ENCODE measurements at places on chromosomes 13 and 19.

GRCh38 chr13:107296804-107297203 lies 728.9 kb upstream of the ARGLU1 start:
- H3K4me1 ChIP-seq: no peaks in the 10 kb centered on the region
- H3K4me3 ChIP-seq: no peak overlapping the region
- no peak for DNase-seq
- H3K36me3 ChIP-seq: no peaks in the 10 kb centered on the region
- no peak overlapping the region for H3K27ac ChIP-seq

GRCh38 chr13:44487989-44488388 lies 88.1 kb downstream of the TSC22D1 start:
- no peak overlapping the region for H3K27ac ChIP-seq
- H3K36me3 ChIP-seq: no peaks in the 10 kb centered on the region
- no peak for DNase-seq
- no peaks in the 10 kb centered on the region for H3K27me3 ChIP-seq
- no peaks in the 10 kb centered on the region for H3K4me1 ChIP-seq

DNA sequence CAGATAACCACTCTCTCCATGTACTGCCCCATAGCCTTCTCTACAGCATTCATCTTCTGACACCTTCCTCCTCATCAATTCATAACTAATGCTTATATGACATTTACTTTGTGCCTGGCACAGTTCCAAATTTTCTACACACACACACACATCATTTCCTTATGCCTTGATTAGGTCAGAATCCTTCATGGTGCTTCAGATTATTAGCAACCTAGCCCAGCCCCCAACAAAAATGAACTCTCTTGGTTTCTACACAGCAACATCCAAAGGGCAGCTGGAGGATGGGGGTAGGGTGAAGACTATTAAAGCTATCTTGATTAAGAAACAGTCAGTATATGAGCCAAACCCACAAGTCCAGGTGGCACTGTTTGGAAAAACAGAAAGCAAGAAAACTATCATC lies 3.7 kb downstream of the RUBCNL start:
- H3K36me3 ChIP-seq: no peaks in the 10 kb centered on the region
- H3K4me1 ChIP-seq: peaks cover 13% of the 10 kb centered on the region
- H3K27ac ChIP-seq: no peak overlapping the region
- H3K4me3 ChIP-seq: no peak overlapping the region
- no peaks in the 10 kb centered on the region for H3K27me3 ChIP-seq

DNA sequence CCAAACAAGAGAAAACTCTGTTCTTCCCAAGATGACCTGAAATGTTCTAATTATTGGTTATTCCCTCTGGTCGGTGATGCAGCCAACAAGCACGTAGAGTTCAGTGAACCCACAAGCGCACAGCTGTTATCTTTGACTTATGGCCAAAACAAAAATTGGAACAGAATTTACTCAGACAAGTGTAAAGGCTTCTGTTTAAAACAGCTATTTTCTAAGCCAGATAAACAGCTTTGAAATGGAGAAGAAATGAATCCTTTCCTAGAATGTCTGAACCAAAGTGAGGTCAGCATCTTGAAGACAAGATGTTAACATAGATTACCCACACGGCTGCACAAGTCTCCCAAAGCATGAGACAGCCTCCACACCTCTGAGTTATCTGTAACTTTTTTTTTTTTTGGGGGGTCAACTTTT lies 669.2 kb downstream of the DIAPH3 start:
- no peaks in the 10 kb centered on the region for H3K27me3 ChIP-seq
- H3K4me1 ChIP-seq: peaks cover 6% of the 10 kb centered on the region
- no peak overlapping the region for H3K27ac ChIP-seq

DNA sequence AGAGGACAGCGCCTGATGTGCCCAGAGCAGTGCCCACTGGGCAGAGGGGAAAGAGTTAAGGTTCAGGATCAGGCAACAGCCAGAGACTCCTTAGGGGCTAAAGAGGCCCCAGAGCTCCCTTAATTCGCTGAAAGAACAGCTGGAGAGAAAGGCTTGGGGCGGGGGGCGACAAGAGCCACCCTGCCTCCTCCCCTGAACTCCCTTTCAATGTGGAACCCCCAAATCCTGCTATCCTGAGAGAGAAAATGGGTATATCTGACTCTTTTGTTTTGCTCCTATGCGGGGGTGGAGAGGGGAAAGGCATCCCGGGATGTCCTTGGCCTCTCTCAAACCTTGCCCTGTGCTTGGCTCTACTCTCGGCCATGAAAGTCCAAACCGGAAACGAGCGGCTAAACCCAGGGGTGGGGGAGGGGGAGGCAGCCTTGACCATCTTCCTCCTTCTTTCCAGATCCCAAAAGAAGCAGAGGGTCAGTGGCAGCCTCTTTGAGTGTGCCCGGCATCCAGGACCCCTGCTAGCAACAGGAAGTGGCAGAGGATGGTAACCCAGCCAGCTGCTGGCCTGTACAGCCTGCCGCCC lies 4.7 kb downstream of the PRKACA start:
- no peak for DNase-seq
- peaks cover 69% of the 10 kb centered on the region for H3K4me1 ChIP-seq
- peak overlapping the region; percentile 85 for H3K27ac ChIP-seq

DNA sequence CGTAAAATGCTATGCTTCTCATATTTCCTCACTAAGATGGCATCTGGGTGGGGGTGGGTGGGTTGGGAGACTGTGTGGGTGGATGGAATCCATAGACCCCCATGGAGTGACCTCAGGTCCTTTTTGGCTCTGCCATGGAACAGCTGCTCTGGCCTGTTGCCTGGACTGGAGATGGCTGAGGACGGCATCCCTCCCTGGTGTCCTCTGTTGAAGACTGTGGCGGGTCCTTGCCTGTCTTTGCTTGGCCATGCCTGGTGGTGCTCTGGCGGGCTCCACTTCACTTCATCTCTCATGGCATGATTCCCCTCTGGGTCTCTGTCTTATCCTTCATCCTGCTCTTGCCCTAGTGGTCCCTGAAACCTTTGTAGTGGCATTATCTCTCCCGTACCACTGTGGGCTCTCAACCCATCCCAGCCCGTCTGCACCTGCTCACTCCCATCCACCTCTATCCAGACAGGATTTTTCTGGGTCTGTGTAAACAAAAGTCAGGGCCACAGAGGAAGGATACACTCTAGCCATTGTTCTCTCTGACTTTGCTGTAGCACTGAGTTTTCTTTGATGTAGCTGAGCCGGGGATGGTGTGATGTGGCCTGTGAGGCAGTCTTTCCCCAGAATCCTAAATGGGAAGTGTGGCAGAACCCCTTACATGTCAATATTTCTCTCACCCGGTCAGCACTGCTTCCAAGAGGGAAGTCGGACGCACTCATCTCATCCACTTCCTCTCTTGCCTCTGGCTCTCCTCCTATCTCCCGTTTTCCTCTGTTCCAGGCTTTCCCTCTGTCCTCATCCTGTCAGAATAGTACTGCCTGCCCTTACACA lies 36.1 kb downstream of the WDFY2 start:
- no peak for DNase-seq
- no peaks in the 10 kb centered on the region for H3K36me3 ChIP-seq
- H3K27me3 ChIP-seq: no peaks in the 10 kb centered on the region
- peak overlapping the region; percentile 21 for H3K27ac ChIP-seq
- no peak overlapping the region for H3K4me3 ChIP-seq

GRCh38 chr13:111327730-111328573 lies 7.5 kb downstream of the TEX29 start:
- DNase-seq: peak; percentile 58
- H3K4me3 ChIP-seq: no peak overlapping the region
- H3K36me3 ChIP-seq: no peaks in the 10 kb centered on the region
- H3K27ac ChIP-seq: no peak overlapping the region
- H3K4me1 ChIP-seq: no peaks in the 10 kb centered on the region

DNA sequence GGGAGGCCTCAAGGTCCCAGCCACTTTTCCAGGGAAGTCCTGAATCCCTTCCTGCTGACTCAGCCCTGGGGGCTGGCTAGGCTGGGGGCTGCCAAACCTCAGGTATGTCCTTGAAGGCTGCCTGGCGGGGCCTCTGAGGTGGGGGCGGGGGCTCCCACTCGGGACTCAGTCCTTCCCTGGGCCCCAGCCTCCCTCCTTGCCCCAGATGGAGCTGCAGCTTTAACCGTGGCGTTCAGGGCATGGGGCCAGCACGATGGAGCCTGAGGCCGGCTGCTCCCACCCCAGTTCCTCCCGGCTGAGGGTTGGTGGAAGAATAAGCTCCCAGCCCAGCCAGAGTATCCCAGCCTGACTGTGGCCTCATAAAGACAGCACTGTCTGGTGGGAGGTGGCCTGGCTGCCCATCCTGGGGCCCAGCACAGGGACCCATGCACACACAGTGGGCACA lies 12.4 kb downstream of the CILP2 start:
- H3K4me1 ChIP-seq: peaks cover 6% of the 10 kb centered on the region
- H3K27me3 ChIP-seq: no peaks in the 10 kb centered on the region
- no peak for DNase-seq
- no peaks in the 10 kb centered on the region for H3K36me3 ChIP-seq
- no peak overlapping the region for H3K27ac ChIP-seq
- no peak overlapping the region for H3K4me3 ChIP-seq

- no peak overlapping the region for H3K4me3 ChIP-seq
- H3K27ac ChIP-seq: no peak overlapping the region
- H3K27me3 ChIP-seq: no peaks in the 10 kb centered on the region
Measured at GRCh38 chr13:85417807-85418206, 381.4 kb downstream of the SLITRK6 start.

GRCh38 chr19:44757735-44758505 lies 9.4 kb downstream of the BCL3 start:
- H3K27ac ChIP-seq: peak overlapping the region; percentile 92
- no peaks in the 10 kb centered on the region for H3K27me3 ChIP-seq
- peak overlapping the region; percentile 41 for H3K4me3 ChIP-seq
- H3K4me1 ChIP-seq: peaks cover 64% of the 10 kb centered on the region

GRCh38 chr19:4548238-4548584 lies 8.4 kb upstream of the LRG1 start:
- no peaks in the 10 kb centered on the region for H3K36me3 ChIP-seq
- H3K4me1 ChIP-seq: no peaks in the 10 kb centered on the region
- H3K27ac ChIP-seq: no peak overlapping the region
- no peaks in the 10 kb centered on the region for H3K27me3 ChIP-seq

- no peaks in the 10 kb centered on the region for H3K27me3 ChIP-seq
- no peaks in the 10 kb centered on the region for H3K36me3 ChIP-seq
- peak; percentile 70 for DNase-seq
- H3K27ac ChIP-seq: no peak overlapping the region
- no peak overlapping the region for H3K4me3 ChIP-seq
Measured at GRCh38 chr19:6048793-6049405, 61.4 kb downstream of the RFX2 start.

DNA sequence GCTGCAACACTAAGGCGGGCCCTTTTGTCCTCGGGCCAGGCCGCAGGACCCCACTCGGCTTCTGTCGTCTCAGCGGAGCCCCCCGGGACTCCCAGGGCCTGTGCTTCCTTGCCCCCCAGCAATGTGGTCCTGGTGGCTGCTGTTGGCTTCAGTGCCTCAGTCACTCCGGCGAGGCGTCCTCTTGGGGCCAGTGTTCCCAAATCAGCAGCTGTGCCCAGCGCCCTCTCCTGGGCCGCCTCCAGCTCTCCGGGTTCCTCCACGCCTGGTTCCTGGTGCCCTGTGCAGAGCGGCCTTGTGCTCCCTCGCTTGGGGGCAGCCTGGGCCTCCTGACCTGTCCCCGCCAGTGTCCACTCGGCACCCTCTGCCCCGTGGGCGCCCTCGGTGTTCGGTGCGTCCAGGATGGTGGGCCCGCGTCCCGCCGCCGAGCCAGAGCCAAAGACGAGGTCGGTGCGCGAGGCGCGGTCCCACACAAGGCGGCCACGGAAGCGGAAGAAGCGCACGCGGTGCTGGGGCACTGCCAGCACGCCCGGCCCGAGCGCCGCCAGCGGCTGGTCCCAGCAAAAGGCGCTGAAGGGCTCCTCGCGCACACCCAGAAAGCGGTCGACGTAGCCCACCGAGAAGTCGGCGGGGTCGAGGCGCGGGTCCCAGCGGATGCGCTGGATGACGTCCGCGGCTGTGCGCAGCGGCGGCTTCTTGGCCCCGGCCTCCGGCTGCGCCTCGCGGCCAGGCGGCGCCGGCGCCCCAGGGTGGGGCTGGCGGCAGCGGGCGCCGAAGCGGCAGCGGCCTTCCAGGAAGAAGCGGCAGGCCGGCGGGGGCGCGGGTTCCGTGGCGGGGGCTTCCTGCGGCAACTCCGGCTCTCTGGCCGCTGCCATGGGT lies 685 bp downstream of the LENG9 start:
- no peak for DNase-seq
- no peaks in the 10 kb centered on the region for H3K27me3 ChIP-seq
- peaks cover 32% of the 10 kb centered on the region for H3K4me1 ChIP-seq
- H3K27ac ChIP-seq: peak overlapping the region; percentile 90
- peaks cover 43% of the 10 kb centered on the region for H3K36me3 ChIP-seq

GRCh38 chr13:34004676-34005075 lies 186.7 kb downstream of the RFC3 start:
- no peak overlapping the region for H3K4me3 ChIP-seq
- H3K27me3 ChIP-seq: no peaks in the 10 kb centered on the region
- no peaks in the 10 kb centered on the region for H3K4me1 ChIP-seq

GRCh38 chr13:24277761-24278160 lies 31.6 kb upstream of the C1QTNF9 start:
- H3K36me3 ChIP-seq: no peaks in the 10 kb centered on the region
- no peak overlapping the region for H3K27ac ChIP-seq
- no peaks in the 10 kb centered on the region for H3K27me3 ChIP-seq
- H3K4me3 ChIP-seq: no peak overlapping the region
- peaks cover 2% of the 10 kb centered on the region for H3K4me1 ChIP-seq
- DNase-seq: no peak

- DNase-seq: no peak
- no peaks in the 10 kb centered on the region for H3K27me3 ChIP-seq
- H3K4me1 ChIP-seq: no peaks in the 10 kb centered on the region
- no peak overlapping the region for H3K27ac ChIP-seq
- H3K4me3 ChIP-seq: no peak overlapping the region
- no peaks in the 10 kb centered on the region for H3K36me3 ChIP-seq
Measured at GRCh38 chr19:14606627-14607026, 23.7 kb downstream of the CLEC17A start.

- peaks cover 12% of the 10 kb centered on the region for H3K4me1 ChIP-seq
- H3K27ac ChIP-seq: no peak overlapping the region
- no peak overlapping the region for H3K4me3 ChIP-seq
- H3K27me3 ChIP-seq: no peaks in the 10 kb centered on the region
Measured at GRCh38 chr19:42467183-42467760, 24.5 kb upstream of the CXCL17 start.

GRCh38 chr13:114129649-114130062 lies 2.8 kb downstream of the RASA3 start:
- H3K4me3 ChIP-seq: peak overlapping the region; percentile 81
- no peaks in the 10 kb centered on the region for H3K36me3 ChIP-seq
- DNase-seq: no peak
- H3K27me3 ChIP-seq: no peaks in the 10 kb centered on the region
- H3K27ac ChIP-seq: peak overlapping the region; percentile 90
